Kasumi-1 (cell line): ENCODE measurements at places on chromosomes 1 and 21.

DNA sequence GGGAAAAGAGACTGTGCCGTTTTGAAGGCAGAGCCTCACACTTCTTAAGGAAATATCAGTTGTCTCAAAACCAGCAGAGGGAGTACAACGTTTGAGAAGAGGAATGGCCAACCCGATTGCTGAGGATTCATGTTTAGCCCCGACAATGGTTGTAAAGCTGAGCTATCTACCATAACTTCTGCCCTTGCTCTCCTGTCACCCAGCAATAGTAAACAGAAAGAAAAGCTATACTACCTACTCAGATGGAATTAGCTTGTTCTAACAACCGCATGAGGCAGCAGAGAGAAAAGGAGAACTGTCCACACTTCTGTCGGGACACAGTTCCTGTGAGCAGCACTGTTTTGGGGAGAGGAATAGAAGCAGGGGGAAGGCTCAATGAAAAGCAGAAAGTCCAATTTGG is 91.2 kb downstream of the SLC45A1 start:
- DNase-seq = peak; percentile 83

GRCh38 chr1:11800756-11801433 is 4.9 kb downstream of the MTHFR start:
- no peak for DNase-seq

- no peak for DNase-seq
These were observed 146.9 kb downstream of the RWDD3 start for GRCh38 chr1:95380909-95381308.

GRCh38 chr21:17732306-17732705 is 86.8 kb downstream of the C21orf91 start:
- no peak for DNase-seq

DNA sequence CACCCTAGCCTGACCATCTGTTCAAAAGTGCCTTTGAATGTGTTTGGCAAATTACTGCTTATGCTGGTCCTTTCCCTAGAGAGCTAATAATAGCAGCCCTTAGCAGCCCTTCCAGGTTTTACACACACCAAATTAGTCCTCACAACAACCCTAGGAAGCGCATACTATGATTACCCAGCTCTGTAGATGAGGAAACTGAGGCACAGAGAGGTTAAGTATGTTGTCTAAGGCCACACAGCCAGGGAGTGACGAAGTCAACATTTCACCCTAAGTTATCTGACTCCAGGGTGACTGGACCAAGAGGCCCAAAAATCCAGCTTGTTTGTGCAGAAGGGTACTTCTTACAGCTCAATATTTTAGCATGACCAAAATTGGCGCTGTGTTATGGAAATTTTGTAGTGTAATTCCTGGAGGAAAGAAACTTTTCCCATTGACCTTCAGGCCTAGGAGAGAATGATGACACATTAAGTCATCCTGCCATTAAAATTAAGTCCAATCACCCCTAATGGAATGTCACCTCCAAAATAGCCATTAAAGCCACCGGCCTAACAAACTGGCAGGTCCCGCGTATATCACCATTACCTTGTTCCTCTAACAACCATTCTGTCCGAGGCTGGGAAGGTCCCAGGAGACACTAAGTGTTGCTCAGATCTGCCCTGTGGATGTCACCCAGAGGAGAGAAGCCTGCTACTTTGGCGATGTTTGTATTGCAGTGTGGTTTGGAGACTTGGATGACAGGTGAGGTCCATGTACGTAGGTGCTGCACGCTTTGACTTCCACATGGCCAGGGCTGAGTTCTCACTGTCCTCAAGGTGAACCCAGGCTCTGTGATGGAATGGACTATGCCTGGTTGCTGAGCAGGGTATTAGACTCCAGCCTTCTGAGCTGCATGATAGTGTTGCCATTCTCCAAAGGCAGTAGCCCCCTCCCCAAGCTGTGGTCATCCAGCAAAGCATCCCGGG is 258.3 kb downstream of the TOMM20 start:
- no peak for DNase-seq

DNA sequence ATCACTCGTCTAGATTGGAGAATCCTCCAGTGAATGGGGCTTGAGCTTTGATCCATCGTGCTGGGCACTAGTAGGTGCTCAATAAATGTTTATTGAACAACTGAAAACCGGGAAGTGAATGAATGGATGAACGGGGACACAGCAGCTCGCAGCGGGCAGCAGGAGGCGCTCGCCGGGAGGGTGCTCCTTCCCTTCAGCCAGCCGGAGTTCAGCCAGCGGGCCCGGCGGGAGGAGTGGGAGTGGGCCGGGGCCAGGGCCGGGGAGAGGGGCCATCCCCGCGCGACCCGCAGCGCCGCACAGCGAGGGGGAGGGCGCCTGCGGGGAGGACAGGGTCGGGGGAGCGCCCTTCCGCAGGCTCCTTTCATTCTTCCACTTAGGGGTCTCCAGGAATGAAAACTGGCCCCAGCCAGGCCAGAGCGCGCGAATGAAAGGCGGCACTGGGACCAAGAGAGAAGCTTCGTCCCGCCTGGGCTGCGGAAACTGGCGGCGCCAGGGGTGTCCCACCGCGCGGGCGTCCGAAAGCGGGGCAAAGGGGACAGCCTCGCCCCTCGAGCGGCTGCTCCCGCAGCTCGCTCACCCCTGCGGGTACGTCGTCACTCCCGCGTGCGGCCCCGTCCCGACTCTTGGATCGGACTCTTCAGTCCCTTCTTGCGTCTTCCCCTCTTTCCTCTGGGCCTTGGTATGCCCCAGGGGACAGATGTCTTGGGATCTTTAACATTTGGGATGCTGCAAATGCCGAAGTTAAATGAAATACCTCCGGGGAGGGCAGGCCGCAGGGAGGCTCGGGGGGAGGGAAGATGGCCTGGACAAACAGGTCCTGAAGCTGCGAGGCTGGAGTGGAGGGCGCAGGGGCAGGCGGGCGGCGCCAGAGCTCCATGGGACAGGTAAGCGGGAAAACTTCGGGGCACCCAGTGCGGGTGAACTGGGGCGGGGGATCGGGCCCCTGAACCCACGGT is 3.6 kb upstream of the INAVA start:
- peak; percentile 58 for DNase-seq

- no peak for DNase-seq
These were observed 129.3 kb downstream of the TMEM53 start for GRCh38 chr1:44544960-44545359.

DNA sequence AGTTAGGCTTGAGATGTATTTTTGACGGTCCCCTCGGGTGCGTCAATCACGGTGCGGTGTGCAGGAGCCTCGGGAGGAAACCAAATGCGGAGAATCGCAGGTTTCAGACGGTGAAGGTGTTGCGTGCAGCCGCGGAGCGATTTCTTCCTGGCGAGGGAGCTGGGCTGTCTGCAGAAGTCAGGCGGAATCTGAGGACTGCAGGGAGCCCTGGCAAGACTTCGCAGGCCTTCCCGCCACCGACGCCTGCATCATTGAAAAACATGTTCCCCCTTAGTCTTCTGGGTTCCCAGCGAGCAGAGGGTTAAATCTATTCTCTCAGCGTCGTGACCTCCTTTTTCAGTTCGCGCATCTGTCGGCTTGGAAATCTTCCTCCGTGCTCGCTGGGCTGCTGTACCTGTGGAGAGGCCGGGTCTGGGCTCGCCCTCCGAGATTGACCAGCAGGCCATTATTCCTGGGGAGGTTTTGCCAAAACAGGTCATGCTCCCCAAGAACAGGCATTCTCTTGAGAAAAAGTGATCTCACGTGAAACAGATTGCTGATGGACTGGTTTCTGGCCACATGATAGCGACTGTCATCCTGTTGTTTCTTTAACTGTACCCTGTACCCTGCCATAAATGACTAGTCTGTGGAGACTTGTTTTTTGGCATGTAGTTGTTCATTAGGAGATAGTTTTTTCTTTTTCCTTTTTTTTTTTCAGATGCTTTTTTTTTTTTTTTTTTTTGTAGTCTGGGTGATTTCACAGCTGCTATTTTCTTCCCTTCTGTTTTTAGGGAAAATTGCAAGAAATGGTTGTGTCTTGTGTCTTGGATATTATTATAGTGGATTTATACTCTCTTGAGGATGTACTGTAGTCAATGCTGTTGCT is 894 bp downstream of the EPB41 start:
- DNase-seq = peak; percentile 42
